ENCODE measurements at places on chromosomes 11 and 22.

DNA sequence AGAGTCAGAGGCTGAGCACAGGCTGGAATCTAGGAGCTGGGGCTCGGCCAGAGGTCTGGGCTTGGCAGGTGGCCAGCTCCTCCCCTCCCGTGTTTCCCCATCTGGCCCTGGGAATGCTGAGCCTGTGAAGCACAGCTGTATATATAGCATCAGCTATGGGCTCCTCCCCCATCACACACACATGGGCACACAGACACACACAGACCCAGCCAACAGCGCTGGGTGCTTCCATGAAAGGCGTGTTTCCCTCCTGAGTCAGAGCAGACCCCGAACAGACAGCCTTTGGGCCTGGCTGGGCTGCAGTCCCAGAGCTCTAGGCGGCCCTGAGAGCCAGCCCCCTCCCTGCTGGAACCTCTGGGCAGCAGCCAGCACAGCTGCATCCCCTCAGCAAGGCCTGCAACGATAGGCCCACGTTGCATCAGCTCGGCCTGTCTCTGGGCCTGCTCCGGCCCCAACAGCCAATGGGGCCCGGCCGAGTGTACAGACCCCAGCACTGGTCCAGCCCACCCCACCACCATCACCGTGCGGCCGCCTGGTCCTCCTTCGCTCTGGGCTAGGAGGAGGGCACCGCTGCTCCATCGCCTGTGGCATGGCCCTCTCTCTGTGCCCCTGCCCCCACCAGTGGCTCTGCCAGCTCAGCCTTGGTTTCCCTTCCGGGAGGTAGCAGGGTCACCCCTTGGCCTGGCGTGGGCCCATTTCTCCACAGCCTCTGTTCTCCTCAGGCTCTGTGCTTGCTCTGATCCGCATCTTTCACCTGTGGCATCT is 7.6 kb upstream of the SERPINH1 start:
- no peak for DNase-seq

GRCh38 chr22:43038325-43038724 is 23.4 kb upstream of the PACSIN2 start:
- no peak for DNase-seq

DNA sequence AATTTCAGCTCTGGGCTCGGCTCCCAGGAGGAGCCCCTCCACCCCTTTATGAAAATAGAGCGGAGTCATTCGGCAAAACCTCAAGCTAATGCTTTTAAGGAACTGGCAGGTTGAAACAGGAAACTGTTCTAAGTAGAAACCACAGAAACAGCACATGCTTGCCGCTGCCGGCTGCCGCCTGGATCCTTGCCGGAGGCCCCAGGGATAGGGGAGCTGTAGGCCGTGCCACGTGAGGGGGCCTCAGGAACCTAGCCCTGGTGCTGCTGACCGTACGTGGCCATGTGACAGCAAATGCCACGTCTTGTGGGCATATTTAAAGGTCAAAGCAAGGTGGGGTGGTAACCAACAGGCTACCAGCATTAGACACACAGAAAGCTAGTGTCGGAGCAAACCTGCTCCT is 77.9 kb upstream of the TIMP3 start:
- DNase-seq = peak; percentile 9

DNA sequence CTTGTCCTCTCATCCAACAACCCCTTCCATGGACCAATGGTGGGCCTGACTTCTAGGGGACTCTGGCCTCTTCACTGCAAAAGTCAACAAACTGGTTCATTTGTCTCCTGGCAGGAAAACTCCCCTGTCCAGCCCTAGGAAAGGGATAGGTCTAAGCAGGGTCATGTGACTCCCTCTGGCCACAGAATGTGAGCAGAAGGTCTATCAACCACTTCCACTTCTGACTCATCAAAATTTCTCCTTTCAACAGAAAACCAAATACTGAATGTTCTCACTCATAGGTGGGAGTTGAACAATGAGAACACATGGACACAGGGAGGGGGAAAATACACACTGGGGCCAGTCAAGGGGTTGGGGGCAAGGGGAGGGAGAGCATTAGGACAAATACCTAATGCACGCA is 1.3 kb upstream of the ISX start:
- no peak for DNase-seq

DNA sequence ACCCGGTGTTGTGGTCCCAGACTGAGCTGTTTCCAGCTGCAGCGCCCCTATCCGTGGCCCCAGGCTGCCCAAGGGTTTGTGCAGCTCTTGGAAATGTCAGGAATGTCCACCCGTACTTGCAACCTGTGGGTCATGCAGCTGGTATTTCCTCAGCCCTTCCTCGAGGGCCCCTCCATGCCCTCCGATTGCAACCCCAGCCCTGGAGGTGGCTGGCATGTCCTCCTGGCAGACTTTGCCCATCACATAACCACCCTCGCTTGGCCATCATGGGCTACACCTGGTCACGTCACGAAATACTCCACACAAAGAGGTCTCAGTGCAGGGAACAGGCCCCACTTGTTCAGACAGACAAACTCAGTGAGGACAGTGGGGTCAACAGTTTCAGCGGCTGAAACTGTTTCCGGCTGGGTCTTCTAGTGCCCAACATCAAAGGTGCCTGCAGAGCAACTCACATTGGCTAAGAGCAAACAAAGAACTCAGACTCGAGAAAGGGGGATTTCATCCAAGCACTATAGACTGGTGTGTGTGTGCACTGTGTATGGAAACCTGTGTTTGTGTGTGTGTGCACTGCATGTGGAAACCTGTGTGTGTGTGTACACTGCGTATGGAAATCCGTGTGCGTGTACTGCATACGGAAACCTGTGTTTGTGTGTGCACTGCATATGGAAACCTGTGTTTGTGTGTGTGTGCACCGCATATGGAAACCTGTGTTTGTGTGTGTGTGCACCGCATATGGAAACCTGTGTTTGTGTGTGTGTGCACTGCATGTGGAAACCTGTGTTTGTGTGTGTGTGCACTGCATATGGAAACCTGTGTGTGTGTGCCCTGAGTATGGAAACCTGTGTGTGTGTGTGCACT is 72.8 kb upstream of the CCND1 start:
- DNase-seq = no peak

- DNase-seq = no peak
Measured at GRCh38 chr22:46350646-46351045, 15.1 kb downstream of the TRMU start.

- DNase-seq = no peak
Measured at GRCh38 chr22:39084666-39085065, 7.6 kb downstream of the APOBEC3G start.

All from stimulated activated CD8-positive, alpha-beta memory T cell treated with anti-CD3 and anti-CD28 coated beads, Interleukin-4, amount 100 ng/mL, for 1 hour (primary cell).